Activated T-cell treated with anti-CD3 and anti-CD28 coated beads for 1 hour (primary cell): ENCODE measurements at places on chromosomes 2 and 18.

GRCh38 chr2:162678551-162678950 lies 160.0 kb downstream of the KCNH7 start:
- no peak for DNase-seq

GRCh38 chr2:118202707-118203303 lies 114.5 kb downstream of the INSIG2 start:
- peak; percentile 22 for DNase-seq

GRCh38 chr2:24785671-24786321 lies 7.4 kb downstream of the PTRHD1 start:
- DNase-seq, result no peak

DNA sequence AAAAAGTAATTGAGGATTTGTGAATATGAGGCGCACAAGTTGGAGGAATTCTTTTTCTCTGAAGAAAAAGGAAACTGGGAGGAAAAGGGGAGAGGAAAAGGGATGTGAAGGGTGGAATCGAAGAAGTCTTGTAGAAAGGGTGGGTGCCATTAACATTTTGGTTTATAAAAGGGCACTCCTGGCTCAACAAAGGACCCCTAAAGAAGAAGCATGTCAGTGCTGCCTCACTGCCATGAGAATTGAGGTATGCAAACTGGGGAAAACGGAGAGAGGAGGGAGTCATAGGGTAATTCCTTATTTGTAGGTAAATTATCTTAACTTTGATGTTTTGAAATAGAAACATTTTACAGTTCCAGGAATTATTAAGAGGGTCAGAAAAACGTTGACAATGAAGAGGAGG lies 207.2 kb downstream of the NAPG start:
- DNase-seq, result no peak

DNA sequence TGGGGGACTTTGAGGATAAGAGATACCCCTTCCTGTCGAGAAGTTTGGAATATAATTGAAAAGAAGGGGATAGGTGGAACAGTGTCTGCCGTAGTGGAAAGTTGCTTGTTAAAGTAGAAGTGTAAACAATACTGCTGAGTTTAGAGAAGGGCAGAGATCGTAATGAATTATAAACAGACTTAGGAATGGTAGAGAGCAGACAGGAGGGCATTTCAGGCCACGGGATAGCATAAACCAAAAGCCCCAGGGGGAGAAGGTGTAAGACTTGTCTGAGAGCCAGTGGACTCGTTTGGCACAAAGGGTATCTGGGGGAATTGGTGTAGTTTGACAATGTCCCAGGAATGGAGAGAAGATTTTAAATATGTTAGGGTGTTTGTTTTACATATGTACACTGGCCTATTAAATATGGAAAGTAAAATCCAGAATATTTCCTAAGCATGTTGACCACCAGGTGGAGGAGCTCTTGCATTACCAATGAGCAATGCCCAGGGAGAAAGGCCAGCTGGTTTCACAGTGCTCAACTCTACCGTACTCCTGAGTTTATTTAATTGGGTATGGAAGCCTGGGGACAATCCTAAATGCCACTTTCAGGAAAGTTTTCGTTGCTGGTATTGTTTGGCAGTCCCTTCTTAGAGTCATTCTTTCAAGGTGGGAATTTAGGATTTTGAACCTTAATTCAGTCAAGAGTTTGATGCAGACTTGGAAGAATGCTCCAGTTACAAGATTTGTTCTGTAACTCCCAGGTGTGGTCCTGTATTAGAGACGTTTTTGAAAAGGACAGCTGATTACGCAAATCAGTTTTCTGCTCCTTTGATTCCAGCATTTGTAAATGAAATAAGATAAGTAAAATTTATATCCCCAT lies 7.5 kb downstream of the COPS8 start:
- no peak for DNase-seq

GRCh38 chr18:44654573-44654972 lies 26.1 kb upstream of the SETBP1 start:
- no peak for DNase-seq

DNA sequence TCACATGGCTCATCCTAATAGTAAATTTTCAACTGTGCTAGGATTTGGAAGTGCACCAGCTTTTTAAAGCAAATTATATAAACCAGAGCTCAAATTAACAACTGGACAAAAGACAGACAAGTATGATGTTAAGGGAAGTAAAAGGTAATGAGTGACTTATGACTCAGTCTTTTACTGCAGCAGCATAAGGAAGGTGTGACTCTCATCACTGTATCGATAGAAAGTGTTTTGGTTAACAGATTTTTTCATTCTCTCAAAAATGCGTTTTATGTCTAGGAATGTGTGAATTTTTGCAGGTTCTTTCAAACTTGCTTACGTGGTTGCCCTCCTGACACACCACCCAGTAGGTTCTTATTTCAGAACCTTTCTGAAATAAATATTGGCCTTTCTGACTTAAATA lies 244.2 kb upstream of the BOD1L2 start:
- no peak for DNase-seq

DNA sequence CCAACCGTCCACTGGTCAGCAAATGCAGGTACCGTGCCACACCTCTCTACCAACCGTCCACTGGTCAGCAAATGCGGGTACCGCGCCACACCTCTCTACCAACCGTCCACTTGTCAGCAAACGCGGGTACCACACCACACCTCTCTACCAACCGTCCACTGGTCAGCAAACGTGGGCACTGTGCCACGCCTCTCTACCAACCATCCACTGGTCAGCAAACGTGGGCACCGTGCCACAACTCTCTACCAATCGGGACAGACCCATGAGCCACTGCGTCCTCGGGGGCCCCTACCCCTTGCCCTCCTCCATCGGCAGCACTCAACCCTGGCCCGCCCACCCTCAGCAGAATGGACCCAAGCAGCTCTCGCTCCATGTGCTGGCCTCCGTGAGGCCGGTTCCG lies 226.4 kb upstream of the SALL3 start:
- no peak for DNase-seq

GRCh38 chr2:70942396-70943204 lies 6.9 kb downstream of the ATP6V1B1 start:
- DNase-seq, result no peak

DNA sequence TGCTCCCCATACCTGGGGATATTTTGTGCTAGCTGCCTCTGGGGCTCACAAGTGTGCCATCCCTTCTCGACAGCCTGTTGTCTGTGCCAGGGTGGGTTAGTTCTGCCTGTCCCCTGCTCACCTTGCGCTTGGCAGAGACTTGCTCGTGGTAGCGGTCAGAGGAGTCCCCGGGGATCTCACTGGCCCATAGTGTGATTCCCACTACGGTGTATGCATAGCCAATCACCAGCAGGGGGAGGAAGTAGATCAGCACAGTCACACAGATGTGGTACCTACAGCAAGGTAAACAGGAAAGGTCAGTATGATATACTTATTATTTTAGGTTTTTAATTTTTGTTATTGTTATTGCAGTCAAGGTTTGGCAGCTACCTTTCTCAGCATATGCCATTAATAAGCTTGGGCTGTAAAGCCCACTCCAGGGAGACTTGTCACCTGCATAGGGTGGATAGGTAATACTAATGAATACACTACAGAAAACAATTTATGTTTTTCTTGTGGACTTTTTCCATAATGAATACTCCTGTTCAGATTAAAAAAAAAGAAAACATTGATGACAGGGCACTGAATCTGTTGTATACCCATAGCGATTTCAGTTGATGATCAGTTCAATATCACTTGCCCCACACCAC lies 95.2 kb downstream of the POLE4 start:
- DNase-seq, result no peak
